ENCODE measurements at places on chromosomes 5 and 9. TPM values are rescaled to one million over a fixed set of nuclear protein-coding genes. Genes with fewer than 3 reads are reported as not detected.

The LRRC26 gene
- total RNA-seq: not detected

The SPATA31D4 gene
- not detected for total RNA-seq

The PCDHAC1 gene
- total RNA-seq: not detected

The ELP1 gene
- 34.3 TPM for total RNA-seq

The STK32A gene
- 1.1 TPM for total RNA-seq

The PTTG1 gene
- total RNA-seq: 152 TPM

The DNAH5 gene
- total RNA-seq: 1.4 TPM

The PTGDS gene
- not detected for total RNA-seq

DNA sequence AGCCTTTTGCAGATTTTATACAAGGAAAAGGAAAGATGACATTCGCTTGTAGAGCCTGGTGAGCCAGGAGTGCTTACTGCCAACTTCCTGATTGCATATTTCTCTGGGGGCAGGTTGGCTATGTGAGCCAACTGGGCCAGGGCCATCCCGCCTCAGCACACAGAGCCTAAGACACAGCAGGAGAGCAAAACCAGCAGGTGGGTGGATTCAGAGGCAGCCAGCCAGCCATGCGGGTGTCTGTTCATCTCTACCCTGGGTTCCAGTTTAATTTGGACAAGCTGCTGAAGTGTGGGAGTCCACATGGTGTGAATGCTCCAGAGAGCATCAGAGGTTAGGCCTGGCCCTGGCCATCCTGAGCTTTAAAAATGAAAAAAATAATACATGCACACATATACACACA is 291.4 kb downstream of the ARHGEF28 start:
- no peak overlapping the region for H3K4me3 ChIP-seq
- H3K36me3 ChIP-seq: peaks cover 4% of the 10 kb centered on the region
- no peak overlapping the region for H3K27ac ChIP-seq
- DNase-seq: no peak

GRCh38 chr5:17174965-17175364 is 42.5 kb upstream of the BASP1 start:
- no peak overlapping the region for H3K4me3 ChIP-seq
- no peak overlapping the region for H3K27ac ChIP-seq
- no peak for DNase-seq
- no peaks in the 10 kb centered on the region for H3K27me3 ChIP-seq
- H3K36me3 ChIP-seq: peaks cover 14% of the 10 kb centered on the region

GRCh38 chr5:177362610-177363507 is 5.1 kb downstream of the RGS14 start:
- H3K4me3 ChIP-seq: peak overlapping the region; percentile 74
- no peak overlapping the region for H3K27ac ChIP-seq
- no peaks in the 10 kb centered on the region for H3K36me3 ChIP-seq
- peaks cover 17% of the 10 kb centered on the region for H3K27me3 ChIP-seq
- DNase-seq: no peak

- no peaks in the 10 kb centered on the region for H3K36me3 ChIP-seq
- peaks cover 38% of the 10 kb centered on the region for H3K27me3 ChIP-seq
- DNase-seq: no peak
Measured at GRCh38 chr9:33651125-33651524, 127.1 kb downstream of the ANKRD18B start.

DNA sequence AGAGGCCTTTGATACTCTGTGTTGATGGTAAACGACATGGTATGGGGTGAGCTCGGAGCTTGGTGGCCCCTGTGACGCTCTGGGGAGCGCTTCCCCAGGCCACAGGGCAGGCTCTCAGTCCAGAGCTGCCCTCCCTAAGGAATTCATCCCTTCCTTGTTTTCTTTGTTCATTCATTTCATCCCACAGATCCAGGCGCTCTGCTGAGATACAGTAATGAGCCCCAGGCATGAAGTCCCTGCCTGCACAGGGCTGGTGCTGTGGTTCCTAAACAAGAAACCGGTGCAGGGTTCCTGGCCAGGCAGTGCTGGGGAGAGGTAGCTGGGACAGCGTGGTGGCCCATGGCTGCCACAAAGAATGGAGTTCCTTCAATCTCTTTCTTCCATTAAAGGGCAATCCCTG is 14.4 kb downstream of the NEK6 start:
- H3K27me3 ChIP-seq: no peaks in the 10 kb centered on the region
- H3K36me3 ChIP-seq: 0 out of 2 replicates have a peak, but pooled peaks cover 10% of the 10 kb centered on the region
- peaks cover 26% of the 10 kb centered on the region for H3K4me1 ChIP-seq

DNA sequence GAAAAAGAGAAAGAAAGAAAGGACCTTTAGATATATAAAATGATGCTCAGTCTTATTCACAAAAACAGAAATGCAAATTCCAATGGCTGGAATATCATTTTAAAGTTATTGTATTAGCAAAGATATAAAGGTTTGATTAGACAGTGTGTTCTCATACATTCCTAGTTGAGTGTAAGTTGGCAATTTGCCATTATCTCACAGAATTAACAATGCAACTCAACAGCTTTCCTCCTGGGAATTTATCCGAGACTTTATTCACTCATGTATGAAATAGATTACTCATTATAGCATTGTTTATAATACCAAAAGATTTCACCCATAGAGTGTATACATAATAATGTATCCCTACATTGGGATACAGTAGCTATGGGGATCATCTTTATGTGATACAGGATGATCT is 27.1 kb upstream of the MLLT3 start:
- peaks cover 6% of the 10 kb centered on the region for H3K4me1 ChIP-seq
- no peaks in the 10 kb centered on the region for H3K36me3 ChIP-seq
- no peak overlapping the region for H3K27ac ChIP-seq

GRCh38 chr9:94014066-94014654 is 59.0 kb upstream of the BARX1 start:
- no peak overlapping the region for H3K27ac ChIP-seq
- DNase-seq: peak; percentile 32
- no peak overlapping the region for H3K4me3 ChIP-seq
- 0 out of 2 replicates have a peak, but pooled peaks cover 12% of the 10 kb centered on the region for H3K4me1 ChIP-seq
- peaks cover 2% of the 10 kb centered on the region for H3K27me3 ChIP-seq
- no peaks in the 10 kb centered on the region for H3K36me3 ChIP-seq
